Brain pericyte (primary cell): ENCODE measurements at places on chromosomes 2 and 18.

DNA sequence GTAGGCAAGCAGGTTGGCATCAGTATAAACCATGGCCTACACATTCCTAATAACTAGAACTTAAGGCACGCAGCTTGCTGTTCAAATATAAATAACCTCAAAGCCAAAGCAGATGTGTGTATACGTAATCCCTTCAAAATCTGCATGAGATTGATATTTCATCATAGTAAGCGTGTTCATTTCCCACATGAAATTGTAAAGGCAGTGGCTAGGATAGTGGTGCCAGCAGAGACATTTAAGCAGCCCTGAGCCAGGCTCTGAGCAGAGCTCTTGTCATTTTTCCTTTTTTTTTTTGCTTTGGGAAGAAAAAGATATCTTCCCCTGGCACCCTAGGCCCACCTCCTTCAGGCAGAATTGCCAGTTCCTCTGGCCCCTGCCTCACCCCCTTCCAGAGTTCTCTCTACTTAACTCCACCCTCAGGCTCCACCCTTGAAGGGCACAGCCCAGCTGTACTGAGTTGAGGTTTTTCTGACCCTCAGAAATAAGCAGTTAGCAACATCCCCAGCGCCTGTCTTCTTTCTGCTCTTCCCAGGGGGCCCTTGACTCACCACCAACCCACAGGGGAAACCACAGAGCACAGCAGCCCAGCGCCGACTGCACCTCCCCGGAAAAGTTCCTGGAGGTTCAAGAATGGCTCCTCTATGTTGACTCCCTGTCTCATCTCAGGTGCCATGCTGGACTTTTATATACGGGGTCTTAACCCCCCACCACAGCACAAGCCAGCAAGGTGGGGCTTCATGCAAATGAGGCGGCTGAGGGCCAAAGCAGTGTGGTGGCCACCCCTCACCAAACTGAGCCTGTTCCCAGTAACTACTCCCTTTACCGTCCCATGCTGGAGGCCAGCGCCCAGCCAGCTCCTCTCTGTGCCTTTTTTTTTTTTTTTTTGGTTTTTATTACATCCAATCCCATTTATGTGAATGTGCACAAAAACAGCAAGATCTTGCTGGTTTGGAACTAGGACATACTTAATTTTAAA is 84.7 kb downstream of the EHD3 start:
- peak; percentile 70 for DNase-seq

- DNase-seq, result no peak
Observed at GRCh38 chr2:168577885-168578284, 121.8 kb downstream of the CERS6 start.

DNA sequence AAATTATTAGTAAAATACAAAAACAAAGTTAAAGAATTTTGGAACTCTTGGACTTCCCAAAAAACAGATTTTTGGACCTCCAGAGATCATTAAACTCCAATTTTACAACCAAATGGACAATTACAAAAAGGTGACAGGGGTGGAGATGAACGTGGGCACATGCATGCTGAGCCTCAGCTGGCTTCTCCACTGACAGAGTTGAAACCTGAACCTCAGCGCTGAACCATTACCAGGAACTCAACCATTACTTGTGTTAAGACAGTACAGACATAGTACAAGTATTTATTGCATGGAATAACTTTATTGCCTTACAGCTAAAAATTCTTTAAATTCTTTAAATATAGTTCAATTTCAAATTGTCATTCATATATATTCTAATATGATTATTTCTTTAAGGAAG is 33.0 kb upstream of the KIDINS220 start:
- no peak for DNase-seq

DNA sequence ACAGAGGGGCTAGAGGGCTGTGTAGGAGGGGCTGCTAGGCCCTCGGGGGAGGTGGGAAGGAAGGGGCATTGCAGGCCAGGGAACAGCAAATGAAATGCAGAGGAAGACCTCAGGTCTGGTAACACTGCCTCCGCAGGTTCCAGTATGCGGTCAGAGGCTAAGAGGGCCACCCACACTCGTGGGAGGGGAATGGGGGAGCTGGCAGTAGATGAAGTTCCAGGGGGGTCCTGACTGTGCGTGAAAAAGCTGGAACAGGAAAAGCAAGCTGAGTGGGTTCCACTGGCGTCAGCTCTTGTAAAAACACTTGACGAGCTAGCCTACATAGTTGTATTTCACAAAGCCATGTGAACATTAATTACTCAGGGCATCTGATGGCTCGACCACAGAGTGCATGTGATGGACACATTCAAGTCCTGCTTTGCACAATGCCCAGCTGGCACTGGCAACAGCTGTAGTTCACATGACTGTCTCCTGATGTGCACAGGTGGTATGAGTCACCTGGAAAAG is 29.0 kb upstream of the PTPN4 start:
- no peak for DNase-seq

- no peak for DNase-seq
Observed at GRCh38 chr2:137964859-137965459, 686 bp downstream of the HNMT start.

DNA sequence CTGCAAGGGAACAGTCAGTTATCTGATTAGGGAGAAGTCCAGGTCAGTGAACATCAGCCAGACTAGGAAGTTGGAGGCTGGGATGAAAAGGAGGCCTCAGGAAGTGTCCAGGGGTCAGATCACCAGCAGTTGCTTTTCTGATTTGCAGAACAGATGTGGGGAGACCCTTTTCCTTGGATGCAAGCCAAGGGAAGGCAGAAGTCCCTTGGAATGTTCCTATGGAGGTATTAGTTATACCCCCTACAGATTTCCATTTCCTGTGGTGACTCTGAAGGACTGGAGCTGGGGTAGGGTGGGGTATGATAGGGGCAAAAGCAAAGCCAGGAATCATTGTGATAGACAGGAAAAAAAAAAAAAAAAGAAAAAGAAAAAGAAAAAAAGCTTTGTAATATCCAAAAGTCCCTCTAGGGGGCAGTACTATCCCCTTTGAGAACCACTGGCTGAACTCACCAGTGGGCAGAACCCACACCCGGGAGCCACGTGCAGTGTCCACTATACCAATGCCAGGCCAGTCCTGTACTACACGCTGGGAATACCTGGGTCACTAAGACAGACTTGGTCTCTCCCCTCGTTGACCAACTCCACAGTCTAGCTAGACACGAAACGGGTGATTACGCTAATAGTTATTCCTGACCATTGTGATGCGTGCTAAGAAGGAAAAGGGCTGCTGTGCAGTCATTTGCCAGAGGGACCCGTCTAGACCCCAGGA is 7.4 kb downstream of the DYSF start:
- DNase-seq, result no peak

DNA sequence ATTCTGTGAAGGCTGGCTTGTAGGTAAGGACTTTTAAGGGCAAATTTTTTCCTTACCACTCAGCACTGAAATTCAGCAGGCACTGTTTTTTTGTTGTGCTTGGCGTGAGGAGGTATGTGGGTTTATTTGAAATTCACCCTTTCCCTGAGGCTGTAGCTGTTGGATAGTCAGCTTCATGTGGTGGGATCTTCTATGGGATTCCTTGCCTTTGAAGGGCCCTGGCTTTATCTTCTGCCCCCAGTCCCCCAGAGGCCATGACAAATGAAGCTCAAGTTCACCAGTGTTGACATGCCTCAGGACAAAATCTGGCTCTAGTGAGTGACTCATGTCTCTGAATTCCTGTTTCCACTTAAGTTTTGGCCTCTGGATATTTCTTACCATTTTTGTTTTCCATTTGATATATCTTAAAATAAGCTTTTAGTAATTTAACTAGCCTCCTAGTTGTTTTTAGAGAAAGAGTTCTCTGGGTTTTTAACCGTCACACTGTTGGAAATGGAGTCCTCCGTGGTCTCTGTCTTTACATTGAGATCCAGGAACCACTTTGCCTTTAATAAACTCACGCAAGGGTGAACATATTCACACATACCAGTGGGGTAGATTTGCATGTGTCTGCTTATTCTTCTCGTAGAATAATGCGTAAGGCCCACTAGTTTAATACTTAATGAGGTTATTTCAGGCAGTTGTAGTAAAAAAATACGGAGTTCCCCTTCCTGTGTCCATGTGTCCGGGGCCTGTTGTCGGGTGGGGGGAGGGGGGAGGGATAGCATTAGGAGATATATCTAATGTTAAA is 211.1 kb upstream of the FAM98A start:
- no peak for DNase-seq

DNA sequence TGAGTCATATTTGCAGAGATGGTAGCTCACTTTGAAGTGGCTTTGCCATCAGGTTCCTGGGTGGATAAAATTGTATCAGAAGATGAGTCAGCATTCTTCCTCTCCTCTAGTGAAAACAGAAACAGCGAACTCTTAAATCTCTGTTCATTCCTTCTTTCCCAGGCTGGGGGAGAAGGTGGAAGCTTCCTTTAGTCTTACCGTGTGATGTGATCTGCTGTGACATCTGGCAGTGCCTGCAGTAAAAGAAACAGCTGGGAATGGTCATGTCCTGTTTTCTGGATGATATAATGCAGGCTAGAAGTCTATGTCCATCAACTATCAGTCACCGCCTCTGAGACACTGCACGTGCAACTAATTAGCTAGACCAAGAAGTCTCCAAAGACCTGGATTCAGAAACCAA is 171.6 kb downstream of the VAPA start:
- no peak for DNase-seq

DNA sequence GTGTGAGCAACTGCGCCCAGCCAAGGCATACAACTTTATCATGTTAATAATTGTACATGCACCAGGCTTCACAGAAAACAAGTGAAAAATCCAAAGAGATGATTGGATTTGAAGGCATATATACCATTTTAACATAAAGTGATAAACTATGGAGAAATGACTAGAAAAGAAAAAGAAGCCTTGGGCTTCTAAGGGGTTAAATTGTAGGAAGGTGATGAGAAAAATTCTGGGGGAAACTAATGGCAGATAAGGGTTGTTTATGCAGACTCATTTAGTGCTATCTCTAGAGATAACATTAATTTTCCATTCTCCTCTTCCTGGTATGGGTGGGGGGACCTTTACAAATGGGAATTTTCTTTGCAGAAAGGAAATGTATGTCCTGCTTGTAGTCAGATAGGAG is 154.0 kb downstream of the TMEM17 start:
- no peak for DNase-seq

DNA sequence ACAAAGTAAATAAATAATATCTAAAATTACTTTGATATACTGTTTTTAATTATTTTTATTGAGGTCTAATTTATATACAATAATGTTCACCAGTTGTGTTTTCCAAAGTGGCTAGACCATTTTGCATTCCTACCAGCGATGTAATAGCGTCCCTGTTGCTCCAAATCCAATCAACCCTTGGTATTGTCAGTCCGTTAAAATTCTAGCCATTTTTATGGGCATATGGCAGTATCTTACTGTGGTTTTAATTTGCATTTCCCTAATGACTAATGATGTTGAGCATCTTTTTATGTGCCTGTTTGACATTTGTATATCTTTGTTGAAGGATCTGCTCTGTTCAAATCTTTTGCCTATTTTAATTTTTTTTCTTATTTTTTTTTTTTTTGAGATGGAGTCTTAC is 185.0 kb downstream of the PRPF40A start:
- DNase-seq, result no peak

DNA sequence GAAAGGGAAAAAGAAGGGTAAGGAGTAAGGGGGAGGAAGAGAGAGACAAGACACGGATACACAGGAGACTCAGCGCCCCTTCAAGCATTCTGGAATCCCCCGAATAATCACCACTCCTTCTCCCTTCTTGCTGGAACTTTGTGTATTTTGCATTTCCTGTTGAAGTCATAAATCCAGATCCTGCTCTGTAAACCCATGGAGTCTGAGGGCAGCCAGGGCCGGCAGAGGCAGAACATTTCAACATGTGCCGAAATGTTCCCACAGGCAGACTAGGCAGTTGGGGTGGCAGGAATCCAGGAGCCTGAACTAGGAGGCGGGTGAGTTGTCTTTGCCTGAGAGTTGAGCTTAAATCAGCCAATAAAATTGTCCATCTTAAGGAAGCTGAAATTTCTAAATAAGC is 193.1 kb downstream of the SH3RF3 start:
- peak; percentile 90 for DNase-seq

DNA sequence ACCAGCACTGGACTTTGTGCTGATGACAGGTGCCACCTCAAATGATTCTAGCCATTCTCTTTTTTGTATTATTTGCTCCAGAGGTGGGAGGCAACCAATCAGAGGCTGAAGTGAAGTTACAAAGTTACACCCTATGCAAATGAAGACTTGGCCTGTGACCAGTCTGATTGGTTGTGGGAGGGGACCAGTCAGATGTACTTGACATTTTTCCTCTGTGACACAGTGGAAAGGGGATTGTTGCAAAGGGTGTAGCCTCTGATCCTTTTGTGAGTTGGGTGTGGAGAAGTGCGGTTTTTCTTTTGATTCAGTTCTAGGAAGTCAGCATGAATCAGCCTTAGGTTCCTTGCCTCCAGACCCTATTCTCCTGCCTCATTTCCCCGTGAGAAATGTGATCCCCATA is 244.0 kb downstream of the ARL6IP6 start:
- DNase-seq, result no peak

- no peak for DNase-seq
Observed at GRCh38 chr2:140442319-140442718, 1662.1 kb upstream of the NXPH2 start.

- no peak for DNase-seq
Observed at GRCh38 chr2:28904295-28904694, 9.8 kb downstream of the WDR43 start.

DNA sequence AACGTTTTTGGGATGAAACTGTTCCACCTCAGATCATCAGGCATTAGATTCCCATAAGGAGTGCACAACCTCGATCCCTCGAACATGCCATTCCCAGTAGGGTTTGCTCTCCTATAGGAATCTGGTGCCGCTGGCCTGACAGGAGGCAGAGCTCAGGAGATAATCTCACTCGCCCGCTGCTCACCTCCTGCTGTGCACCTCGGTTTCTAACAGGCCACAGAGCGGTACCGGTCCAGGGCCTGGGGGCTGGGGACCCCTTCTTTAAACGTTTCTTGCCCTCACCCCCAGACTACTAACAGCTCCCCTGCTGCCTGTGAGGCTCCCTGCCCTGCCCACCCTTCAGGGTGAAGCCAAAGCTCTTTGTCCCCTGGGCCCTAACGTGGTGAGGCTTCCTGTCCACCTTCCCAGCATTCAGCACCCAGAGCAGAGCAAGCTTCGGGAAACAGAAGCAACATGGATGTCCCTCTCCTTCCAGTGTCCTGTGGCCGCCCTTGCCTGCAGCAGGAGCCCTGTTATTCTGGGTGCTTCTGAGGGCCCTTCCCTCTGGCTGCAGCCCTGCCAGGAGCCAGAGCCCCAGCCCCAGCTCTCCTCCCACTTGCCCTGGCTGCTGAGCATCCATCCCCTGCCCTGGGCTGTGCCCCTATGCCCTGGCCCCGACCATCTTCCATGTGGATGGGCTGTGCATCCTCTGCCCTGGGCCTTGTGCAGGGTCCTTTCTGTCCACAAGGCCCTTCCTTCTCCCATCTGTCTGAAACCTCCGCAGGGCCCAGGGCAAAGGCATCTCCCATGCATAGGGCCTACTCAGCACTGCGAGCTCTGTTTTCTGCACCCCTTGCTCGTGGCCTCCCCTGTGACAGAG is 140.1 kb downstream of the MBP start:
- no peak for DNase-seq

GRCh38 chr18:67511840-67512239 is 4.7 kb downstream of the DSEL start:
- no peak for DNase-seq

DNA sequence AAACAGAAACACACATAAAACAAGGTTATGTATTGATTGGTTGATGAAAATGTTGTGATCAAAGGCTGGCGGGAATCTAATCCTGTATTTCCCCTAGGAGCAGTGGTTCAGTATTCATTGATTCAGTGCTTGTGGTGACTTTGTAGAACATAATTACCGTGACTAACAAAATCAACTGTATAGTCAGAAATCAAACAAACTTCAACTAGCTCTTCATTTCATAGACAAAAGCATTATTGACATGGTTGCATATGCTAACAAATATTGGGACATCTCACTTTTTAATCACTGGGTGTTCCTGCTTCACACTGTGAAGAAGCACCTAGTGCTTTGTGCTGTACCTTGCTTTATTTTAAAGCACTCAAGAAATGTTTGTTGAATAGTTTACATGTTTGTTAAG is 41.4 kb downstream of the USP14 start:
- DNase-seq, result no peak
